ENCODE measurements at places on chromosomes 16 and 17.

DNA sequence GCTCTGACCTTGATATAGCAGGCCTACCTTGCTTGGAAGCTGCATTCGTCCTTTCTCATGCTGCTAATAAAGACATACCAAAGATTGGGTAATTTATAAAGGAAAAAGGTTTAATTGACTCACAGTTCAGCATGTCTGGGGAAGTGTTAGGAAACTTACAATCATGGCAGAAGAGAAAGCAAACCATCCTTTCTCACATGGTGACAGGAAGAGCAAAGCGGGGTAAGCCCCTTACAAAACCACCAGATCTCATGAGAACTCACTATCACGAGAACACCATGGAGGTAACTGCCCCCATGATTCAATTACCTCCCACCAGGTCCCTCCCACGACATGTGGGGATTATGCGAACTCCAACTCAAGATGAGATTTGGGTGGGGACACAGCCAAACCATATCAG is 6.0 kb upstream of the MAPT start:
- no peak for DNase-seq

GRCh38 chr16:81571592-81572385 is 127.2 kb downstream of the CMIP start:
- no peak for DNase-seq

- DNase-seq = no peak
Measured at GRCh38 chr17:73547790-73548189, 96.5 kb downstream of the SDK2 start.

- DNase-seq = no peak
Measured at GRCh38 chr16:56424791-56425438, 430 bp downstream of the AMFR start.

GRCh38 chr16:22103441-22103840 is 11.1 kb downstream of the VWA3A start:
- DNase-seq = no peak

- no peak for DNase-seq
Measured at GRCh38 chr16:3882531-3882930, 2.0 kb upstream of the CREBBP start.

GRCh38 chr17:8466456-8466855 is 30.8 kb downstream of the NDEL1 start:
- no peak for DNase-seq

Data from NCI-H2107 (cell line).